ENCODE measurements at places on chromosomes 16 and 17. TPM values are rescaled to one million over a fixed set of nuclear protein-coding genes. Genes with fewer than 3 reads are reported as not detected.
A peak's percentile ranks its signal among the peaks of the same experiment; 100 is the strongest.

DNA sequence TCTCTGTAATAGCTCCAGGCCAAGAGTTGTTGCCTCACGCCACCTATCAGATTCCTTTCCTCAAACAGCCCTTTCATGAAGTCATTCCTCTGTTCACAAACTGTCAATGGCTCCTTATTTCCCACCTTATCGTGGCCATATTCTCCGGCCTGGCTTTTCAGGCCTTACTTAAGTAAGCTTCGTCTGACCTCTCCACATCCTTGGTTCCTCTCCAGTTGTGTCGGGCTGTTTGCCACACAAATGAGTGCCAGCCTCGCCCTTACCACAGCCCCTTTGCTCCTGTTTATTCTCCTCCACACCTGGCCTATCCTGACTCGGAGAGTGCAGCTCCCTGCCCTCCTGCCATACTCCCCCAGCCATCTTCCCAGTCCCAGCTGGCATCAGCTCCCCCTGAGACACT, 2.0 kb downstream of the TP53I13 start:
- peak; percentile 53 for DNase-seq

GDPD3 gene
- total RNA-seq = 75.3 TPM

DNA sequence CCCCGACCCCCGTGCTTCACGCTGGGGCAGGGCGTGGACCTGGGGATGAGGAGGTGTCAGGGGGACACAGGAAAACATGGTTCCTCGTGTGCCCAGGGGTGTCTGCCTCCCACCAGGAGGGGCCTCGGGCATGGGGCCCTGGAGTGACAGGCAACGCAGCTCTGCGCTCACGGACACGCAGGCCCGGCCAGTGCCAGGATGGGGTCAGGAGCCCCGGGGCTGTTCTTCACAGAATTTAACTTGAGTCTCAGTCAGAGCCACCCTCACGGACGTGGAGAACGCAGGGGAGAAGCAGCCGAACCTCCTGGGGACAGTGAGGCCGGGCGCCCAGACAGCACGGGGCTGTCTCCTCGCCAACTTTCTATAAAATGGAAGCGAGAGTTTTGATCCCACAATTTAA, 16.7 kb downstream of the UNKL start:
- no peak for DNase-seq

LRRC75A gene
- 52.6 TPM for total RNA-seq

PIK3R5 gene
- total RNA-seq = 10.4 TPM

DNA sequence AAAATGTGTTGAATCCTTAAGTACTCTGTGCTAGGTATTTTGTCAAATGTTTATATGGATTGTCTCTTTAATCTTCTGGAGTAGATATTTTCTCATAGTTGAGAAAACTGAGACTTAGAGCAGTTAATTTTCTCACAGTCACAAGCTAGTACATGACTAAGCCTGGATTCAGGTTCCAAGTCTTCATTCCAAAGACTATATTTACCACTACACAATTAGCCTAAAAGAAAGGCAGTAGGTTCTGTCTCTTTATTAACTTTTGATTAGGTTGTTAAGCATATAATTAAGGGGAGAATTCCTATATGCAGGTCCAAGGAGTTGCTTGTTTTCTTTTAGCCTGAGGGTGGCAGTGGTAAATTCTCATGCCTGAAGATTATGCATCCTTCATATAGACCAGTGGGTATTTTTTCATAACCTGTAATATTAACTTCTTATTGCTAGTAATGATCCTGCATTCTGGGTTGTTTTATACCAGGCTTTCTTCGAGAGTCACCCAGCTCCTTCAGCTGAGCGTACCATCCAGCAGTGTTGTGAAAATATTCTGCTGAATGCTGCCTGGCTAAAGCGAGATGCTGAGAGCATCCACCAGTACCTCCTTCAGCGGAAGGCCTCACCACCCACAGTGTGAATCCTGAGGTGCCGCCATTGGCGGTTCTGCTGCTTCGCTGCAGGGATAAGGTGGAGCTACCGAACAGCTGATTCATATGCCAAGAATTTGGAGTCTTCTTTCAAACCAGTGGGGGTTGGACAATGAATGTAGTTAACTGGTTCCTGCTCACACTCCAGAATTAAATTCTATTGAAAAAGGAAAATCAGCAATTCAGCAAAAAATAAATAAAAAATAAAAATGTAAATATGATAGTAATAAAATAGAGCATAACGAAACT, 28.2 kb upstream of the KPNB1 start:
- no peak for DNase-seq

- no peak for DNase-seq
Measured at GRCh38 chr16:81526199-81526598, 81.6 kb downstream of the CMIP start.

DNA sequence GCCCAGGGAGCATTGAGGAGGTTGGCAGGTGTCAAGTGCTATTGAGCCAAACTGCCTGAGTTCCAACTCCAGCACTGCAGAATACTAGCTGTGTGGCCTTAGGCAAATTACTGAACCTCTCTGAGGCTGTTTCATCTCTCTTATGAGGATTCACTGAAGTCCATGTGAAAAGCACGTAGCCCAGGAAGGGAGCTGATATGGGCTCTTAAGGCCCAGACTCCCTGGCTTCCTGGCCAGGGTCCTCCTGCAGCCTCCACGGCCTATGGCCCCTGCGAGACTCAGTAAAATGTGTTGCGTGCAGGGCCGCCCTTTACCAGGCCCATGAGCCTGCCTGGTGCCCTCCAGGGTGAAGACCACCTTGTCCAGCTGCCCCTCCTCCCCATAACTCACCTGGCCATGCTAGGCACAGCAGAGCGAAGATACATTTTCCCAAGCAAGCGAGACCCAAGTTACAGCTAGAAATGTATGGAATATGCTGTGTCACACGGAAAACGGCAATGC, 133.7 kb upstream of the TNRC6C start:
- no peak for DNase-seq

DNA sequence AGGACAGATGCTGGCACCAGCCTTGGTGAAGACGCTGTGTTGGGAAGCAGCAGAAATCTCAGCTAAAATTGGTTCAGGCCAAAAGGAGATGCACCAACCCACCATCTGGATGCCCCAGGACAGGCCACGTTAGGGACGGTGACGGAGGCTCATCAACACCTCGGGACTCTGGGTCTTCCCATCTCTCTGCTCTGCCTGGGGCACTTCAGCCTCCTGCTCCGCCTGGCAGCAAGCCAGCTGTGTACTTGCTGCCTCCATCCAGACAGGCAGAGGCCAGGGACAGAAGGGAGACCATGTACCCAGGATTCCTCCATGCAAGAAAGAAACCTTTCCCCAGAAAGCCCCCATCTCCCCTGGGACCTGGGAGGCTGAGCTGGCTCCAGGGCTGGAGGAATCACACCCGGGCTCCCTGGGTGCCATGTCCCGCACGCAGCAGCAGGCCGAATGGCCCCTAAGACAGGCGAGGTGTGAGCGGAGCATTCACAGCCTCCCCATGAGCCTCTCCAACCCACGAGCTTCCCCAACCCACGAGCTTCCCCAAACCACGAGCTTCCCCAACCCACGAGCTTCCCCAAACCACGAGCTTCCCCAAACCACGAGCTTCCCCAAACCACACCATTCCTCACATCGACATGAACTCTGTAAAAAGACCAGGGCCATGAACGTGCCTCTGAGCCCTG, 274.5 kb downstream of the C16orf95 start:
- no peak for DNase-seq

CRYM gene
- total RNA-seq = 9.5 TPM

MT1G gene
- 7.3 TPM for total RNA-seq

DNA sequence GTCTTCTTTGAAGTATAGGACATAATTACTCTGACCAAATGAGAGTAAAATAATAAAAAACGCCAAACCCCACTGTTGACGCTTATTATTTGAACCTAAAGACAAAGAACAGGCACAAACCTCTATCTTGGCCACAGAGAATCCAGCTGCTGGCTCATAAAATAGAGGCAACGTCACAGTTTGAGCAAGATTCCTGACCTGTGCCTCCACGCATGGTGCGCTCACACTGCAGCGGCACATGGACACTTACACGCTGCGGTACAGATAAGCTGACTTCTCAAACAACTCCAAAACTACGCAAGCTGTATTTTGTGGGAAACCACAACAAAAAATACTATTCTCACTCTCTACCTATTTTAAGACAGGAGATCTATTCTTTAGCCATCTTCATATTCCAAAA, 38.8 kb upstream of the TRAP1 start:
- DNase-seq = no peak

KCNG4 gene
- not detected for total RNA-seq

DCXR gene
- 124 TPM for total RNA-seq

TP53I13 gene
- total RNA-seq = 46.9 TPM

DNA sequence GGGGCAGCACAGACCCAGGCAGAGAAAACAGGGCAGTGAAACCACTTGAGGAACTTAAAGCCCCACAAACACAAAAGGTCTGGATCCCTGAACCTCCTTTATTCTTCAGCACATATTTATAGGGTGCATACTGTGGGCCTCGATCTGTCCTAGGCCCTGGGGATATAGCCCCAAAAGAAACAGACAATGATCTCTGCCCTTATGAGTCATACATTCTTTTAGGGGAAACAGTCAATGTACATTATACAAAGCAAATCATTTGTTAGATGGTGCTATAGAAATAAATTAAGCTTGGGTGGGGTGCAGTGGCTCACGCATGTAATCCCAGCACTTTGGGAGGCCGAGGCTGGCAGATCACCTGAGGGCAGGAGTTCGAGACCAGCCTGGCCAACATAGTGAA, 10.0 kb upstream of the HES7 start:
- DNase-seq = no peak

LGALS9B gene
- 55.3 TPM for total RNA-seq

GRCh38 chr16:83110269-83110668, 483.5 kb downstream of the CDH13 start:
- DNase-seq = no peak

BAIAP3 gene
- 14.6 TPM for total RNA-seq

- no peak for DNase-seq
Measured at GRCh38 chr16:1112506-1113184, 16.6 kb upstream of the C1QTNF8 start.

DNA sequence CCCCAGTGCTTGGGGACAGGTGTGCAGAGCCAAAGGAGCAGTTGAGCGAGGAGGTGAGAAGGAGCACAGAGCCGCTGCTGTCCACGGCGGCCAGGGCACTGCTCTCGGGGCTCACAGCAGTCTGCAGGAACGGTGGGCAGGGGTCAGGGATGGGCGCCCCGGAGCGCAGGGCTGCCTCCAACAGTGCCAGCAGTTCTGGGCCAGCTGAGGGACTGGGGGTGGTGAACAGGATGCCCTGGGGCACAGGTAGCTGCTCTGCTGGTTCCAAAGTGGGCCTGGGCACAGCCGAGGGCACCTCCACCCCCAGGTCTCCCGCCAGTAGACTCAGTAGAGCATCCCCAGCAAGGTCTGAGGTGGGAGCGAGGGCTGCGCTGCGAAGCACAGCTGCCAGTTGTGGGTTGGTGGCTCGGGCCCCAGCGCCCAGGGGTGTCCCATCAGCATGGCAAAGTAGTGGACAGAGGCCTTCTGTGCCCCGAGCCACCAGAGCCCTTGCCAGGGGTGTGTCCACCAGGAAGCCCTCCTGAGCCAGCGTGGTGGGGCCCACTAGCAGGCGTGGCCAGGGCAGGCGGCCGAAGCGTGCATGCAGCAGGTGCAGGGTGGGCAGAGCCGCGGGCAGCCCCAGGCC, 1.9 kb downstream of the GGT6 start:
- peak; percentile 62 for DNase-seq

EVPL gene
- 22.6 TPM for total RNA-seq

- no peak for DNase-seq
Measured at GRCh38 chr16:26651464-26651863, 415.3 kb upstream of the C16orf82 start.

KRTAP3-2 gene
- total RNA-seq = not detected

DNA sequence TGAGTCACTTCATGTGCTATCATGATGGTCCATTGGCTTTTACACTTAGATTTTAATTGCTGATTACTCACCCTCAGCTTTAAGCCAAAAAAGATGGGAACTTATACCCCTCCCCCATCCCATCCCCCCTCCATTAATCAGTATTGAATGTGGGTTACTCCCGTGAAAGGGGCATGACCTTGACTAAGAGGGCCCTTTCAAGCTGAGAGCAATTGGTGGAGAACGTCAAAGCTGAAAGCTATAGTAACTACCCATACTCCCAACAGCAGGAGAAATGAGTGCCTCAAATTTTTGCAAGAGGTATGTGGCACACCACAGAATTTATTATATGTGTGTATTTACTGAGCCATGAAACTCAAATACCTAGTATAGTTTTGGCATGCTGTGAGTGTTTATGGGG, 99.7 kb upstream of the CDH8 start:
- DNase-seq = no peak

OR3A2 gene
- total RNA-seq = not detected

PHLPP2 gene
- total RNA-seq = 54.7 TPM

DNA sequence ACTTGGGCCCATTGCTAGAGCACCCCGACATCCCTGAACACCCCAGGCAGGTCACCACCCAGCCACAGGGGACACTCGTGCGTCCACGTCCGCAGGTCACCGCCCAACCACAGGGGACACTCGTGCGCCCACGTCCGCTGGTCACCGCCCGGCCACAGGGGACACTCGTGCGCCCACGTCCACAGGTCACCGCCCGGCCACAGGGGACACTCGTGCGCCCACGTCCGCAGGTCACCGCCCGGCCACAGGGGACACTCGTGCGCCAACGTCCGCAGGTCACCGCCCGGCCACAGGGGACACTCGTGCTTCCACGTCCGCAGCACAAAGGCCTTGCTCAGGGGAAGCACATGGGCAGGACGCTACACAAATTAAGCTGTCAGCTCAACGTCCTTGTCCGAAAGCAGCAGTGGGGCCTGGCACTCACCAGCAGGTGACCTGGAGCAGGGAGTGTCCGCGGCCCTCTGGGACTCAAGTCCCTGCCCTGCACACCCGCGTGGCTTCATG, 17.7 kb downstream of the GALNS start:
- DNase-seq = no peak

LITAFD gene
- total RNA-seq = not detected

GRCh38 chr17:72590882-72591281, 470.1 kb downstream of the SOX9 start:
- peak; percentile 45 for DNase-seq

TMEM100 gene
- total RNA-seq = 7.5 TPM

GRCh38 chr17:57966875-57967274, 11.7 kb upstream of the CUEDC1 start:
- no peak for DNase-seq

GRCh38 chr16:4270595-4270994, 2.2 kb downstream of the TFAP4 start:
- no peak for DNase-seq

DNA sequence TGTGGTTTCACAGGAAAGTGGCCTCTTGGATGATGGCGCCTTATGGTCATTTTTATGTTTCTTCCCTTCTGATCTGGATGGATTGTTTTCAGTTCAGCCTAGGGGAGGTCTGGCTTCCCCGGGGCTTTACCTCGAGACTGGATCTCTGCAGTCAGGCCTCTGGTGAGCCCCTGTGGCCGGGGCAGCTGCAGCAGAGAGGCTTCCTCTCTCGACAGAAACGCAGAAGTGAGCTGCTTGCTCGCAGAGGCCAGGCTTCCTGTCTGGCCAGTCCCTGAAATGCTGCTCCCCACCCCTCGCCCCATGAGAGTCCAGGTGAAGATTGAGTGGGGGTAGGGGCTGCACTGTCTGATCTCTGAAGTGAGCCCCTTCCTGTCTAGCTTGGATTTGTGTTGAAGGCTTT, 44.0 kb downstream of the PLCG2 start:
- DNase-seq = peak; percentile 47

C16orf54 gene
- total RNA-seq = 1.6 TPM

- no peak for DNase-seq
Measured at GRCh38 chr17:54007855-54008254, 185.1 kb downstream of the KIF2B start.

SLC38A8 gene
- total RNA-seq = not detected

TK1 gene
- 46.5 TPM for total RNA-seq

SYCE1L gene
- 1.7 TPM for total RNA-seq

Measured in mucosa of descending colon (tissue), 3 donors.